ENCODE measurements at places on chromosomes 5 and 9.

- no peak for DNase-seq
Measured at GRCh38 chr5:112653638-112654205, 84.0 kb upstream of the APC start.

DNA sequence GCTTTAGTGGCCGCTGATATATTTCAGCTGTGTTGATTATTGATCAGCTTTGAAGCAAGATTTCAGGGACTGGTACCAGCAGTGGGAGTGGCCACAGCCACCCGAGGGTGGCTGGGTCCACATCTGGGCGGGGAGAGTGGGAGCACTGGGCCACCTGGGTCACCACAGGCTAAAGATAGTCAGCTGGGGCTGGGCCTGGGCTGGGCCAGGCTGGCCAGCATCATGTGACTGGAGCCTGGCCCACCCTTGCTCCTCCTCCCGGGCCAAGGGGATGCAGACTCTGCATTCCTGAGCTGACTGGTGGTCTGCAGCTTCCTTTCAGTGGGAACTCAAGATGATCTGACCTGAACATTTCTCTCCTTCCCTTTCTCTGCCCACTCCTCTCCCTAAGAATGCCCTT lies 27.1 kb downstream of the LARP1 start:
- no peak for DNase-seq

- DNase-seq = no peak
Measured at GRCh38 chr5:6096101-6096500, 282.2 kb downstream of the MED10 start.

- DNase-seq = no peak
Measured at GRCh38 chr5:133242221-133242835, 190.5 kb downstream of the HSPA4 start.

DNA sequence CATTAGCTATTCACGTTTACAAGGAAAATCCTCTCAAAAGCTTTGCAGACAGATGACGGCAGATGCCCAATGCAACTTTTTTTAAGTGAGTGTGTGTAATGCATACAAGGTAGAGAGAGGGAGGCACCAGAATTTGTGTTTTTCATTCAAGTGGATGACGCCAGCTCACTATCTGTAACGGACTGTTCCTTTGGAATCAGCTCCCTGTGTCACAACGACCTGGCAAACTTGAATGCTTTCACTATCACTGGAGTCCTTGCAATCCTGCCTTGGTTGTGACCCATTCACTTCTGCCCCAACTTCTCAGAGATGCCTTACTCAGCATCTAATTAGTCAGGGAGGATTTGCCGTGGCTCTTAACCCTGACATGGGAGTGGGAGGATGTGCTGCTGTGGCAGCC lies 148.5 kb downstream of the BNC2 start:
- no peak for DNase-seq
